Pons (tissue), 1 donor: ENCODE measurements at places on chromosomes 7 and 10.

GRCh38 chr7:117673367-117673766 lies 193.5 kb downstream of the CFTR start:
- DNase-seq = peak; percentile 91

DNA sequence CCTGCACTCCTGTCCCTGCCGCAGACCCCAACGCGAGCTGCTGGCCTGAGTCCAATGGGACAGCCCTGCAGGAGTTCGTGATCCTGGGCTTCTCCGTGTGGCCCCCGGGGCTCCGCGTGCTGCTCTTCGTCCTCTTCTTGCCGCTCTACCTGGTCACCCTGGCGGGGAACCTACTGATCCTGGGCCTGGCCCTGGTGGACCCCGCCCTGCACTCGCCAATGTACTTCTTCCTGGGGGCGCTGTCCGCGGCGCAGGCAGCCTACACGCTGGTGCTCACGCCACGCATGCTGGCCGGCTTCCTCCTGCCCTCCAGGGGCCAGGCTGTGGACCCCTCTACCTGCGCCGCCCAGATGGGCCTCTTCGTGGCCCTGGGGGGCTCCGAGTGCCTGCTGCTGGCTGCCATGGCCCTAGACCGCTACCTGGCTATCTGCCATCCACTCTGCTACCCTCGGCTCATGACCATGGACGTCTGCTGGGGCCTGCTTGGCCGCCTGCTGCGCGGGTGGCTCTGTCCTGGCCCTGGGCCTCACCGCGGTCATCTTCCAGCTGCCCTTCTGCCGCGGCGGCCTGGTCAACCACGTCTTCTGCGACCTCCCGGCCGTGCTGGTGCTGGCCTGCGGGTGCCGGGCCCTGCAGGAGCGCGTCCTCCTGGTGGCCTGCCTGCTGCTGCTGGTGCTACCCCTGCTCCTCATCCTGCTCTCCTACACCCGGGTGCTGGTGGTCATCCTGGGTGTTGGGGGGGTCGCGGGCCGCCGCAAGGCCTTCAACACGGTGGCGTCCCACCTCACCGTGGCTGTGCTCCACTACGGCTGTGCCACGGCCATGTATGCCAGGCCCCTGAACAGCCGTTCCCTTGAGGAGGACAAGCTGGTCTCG lies 71.7 kb downstream of the RBAK start:
- no peak for DNase-seq

- DNase-seq = no peak
Measured at GRCh38 chr7:140230861-140231770, 54.3 kb upstream of the KDM7A start.

DNA sequence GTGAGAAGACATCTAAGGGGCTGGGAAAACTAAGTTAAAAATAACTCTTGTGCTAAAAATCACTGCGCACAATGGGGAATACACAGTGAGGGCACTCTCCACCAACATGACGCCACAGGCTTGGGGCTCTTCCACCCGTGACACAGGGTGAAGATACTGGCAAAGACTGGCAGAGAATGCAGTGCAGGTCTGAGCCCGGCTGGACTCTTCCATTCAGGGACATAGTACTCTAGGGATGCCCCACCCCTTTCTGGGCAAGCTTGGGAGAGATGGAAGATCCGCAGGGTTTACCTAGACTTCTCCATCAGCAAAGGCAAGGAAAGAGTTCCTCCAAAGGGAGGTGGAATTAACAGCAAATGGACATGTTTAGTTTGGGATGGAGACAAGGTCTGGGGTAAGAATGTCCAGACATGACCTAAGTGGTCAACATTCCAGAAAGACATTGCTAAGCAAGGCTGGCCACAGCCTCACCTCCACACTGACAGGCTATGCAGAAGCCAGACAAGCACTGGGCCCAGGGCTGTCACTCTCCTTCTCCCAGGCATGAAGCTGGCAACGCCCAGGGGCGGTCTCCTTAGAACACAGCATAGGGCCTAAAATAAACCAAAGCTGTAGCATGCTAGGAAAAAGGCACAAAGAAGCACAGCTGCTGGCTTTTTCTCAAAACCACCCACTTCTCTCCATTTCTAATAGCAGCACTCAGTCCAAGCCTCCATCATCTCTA lies 28.1 kb downstream of the XPNPEP1 start:
- DNase-seq = no peak

DNA sequence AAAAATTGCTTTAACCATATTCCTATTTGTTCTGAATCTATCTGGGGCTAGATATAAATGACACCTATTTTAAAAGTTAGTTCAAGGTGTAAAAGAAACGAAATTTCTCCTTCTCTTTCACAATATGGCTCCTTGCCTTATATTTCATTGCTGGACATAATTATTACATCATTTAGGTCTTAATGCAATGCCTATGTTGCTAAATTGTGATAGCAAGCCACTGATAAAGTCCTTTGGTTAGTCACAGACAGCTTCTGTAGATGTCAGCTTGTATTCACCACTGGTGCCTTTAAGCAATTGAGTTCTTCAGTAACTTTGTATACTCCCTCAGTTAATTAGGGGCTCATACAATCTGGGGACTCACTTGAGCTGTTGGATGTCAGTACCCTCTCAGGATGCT lies 1236.6 kb downstream of the GATA3 start:
- no peak for DNase-seq

DNA sequence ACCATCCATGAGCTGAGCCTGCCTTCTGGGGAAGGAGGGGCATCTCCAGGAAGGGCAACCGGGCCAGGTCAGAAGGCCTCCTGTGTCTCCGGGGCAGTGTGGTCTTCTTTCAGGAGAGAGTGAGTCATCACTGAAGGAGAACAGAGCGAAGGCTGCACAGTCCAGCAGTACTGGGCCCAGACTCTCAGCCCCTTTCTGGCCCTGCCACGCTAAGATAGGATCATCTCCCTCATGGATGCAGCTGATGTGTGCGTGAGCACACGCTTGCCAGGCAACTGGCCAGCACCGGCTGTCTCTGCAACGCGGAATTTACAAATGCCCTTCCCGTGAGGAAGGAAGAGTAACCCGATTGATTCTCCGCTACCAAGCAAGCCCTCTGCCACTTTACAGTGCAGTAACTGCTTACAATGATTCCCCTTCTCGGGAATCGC lies 328.2 kb downstream of the TNS3 start:
- peak; percentile 24 for DNase-seq

- DNase-seq = no peak
Measured at GRCh38 chr10:63210611-63211196, 77.6 kb downstream of the NRBF2 start.

DNA sequence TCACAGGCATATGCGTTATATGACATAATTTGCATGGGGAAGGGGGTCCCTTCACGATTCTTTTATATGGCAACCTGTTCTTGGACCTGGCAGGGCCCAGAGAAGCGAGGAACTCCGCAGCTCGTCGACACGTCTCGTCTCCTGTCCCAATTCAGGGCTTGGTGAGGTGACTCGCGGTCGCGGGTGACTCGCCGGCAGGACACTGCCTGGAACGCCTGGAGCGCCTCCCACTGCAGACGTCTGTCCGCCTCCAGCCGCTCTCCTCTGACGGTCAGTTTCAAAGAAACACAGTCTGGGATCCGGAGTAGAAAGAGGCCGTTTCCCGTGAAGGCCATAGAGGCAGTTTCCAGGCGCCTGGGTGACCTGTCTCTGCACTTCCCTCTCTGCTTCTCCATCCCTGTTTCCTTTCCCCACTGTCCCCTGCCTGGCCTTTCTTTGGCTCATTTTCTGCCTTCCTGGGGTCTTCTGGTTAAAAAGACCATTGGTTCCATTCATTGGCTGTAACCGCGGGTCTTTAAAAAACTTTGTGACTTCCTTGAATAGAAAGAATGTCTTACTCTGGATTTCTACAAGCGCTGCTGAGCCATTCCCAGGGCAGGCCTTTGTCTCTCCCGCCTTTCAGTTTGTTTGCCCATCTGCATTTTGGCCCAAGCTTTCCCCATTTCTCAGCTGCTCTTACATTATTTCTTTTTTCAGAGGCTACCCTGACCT lies 1.2 kb downstream of the UPP1 start:
- no peak for DNase-seq

DNA sequence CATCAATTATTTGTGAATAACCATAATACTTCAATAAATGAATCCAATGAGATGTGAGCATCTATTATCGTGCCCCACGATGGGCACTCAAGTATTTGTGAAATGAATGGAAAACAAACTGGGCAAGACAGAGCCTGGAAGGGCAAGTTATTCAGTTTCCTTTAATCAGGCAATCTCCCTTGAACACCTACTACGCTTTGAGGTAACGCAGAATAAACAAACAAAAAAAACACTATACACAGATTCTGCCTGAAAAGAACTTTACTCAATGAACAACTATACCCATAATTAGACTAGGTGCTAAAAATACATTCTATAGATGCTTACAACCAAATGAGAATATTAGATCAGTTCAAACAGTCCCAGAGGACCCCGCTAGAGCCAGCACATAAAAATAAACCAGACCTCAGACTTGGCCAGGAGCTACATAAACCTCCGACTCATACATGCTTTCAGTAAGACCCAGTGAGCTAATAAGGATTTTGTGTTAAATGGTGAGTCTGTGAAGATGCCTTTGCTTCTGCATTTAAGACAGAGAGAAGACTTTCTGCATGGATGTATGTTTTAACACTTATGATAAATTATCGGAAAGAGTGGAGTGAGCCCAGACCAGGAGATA lies 121.3 kb downstream of the MPP7 start:
- DNase-seq = no peak
